ENCODE measurements at places on chromosomes 1 and 21. TPM values are rescaled to one million over a fixed set of nuclear protein-coding genes. Genes with fewer than 3 reads are reported as not detected.

DNA sequence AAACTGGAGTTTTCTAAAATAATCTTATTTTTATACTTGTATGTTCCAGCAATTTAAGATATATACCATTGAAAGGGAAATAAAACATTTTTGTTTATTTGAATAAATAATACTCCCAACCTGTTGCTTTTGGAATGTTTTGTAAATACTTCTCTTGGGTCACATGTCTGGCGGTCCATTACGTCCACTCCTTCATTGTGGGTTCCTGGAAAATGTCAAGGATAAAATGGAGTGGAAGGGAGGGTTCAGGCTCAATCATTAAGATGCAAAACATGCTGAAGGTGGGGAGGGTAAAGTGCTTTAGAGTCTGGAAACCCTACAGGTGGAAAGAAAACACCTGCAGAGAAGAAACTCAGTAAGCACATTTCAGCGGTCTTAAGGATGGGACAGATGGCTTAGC, 34.2 kb upstream of the FAM3B start:
- no peak for DNase-seq

GRCh38 chr21:38596264-38597042, 98.2 kb upstream of the ERG start:
- no peak for DNase-seq

Gene NUCKS1
- 218 TPM for total RNA-seq

DNA sequence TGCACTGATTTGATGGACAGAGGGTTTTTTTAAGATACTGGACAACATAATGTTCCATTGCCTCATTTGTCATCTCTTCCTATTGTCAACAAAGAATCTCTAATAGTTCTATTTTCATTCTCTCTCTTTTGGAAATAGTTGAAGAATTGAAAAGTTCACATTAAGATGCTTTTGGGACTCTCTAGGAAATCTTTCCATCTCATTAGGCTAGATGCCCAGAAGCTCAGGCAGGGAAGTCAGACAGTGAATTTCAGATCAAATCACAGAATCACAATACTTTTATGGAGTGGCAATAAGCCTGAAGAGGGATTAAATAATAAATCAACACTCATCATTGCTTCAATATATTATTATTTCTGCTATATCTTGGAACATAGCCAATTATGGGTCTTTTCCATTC, 29.2 kb downstream of the NEGR1 start:
- DNase-seq = no peak

DNA sequence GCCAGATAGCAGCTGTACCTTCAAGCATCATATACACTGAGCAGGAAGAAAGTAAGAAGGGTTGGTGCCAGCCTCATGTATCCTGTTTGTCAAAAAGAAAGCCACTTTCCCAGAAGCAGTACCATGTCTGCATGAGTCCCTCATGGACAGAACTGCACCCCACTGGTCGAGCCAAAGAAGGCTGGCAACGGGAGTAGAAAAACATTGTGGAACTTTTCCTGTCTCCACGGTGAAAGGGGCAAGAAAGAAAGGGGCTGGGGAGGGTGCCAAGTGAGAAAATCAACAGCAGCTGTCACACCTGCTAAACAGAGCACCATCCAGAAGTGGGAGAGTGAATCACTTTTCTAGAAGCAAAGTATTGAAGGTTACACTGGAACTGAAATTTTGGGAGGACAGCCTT, 621.7 kb downstream of the LMO4 start:
- DNase-seq = no peak

DNA sequence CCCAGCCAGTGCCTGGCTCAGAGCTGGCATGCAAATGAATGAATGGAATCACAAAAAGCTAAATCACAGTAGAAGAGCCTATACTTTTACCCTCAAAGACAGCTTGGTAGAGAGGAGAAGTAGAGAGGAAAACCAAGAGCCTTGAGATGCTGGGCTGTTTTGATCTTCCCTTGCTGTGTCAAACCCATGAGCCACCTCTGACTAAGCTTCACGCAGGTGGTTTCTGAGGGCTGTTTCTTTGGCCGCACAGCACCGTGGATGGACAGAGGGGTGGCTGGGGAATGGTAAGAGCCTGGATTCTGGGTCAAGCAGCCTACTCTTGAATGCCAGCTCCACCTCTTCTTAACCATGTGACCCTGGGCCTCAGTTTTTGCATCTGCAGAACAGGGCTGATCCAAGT, 18.6 kb downstream of the ABCG1 start:
- DNase-seq = peak; percentile 43

- DNase-seq = no peak
These were observed 79.7 kb upstream of the TMEM51 start for GRCh38 chr1:15073799-15074308.

Gene CELA2A
- total RNA-seq = not detected

- no peak for DNase-seq
These were observed 21.5 kb downstream of the SEMA6C start for GRCh38 chr1:151124763-151125403.

- peak; percentile 51 for DNase-seq
These were observed 18.5 kb downstream of the CAMK1G start for GRCh38 chr1:209601809-209602657.

DNA sequence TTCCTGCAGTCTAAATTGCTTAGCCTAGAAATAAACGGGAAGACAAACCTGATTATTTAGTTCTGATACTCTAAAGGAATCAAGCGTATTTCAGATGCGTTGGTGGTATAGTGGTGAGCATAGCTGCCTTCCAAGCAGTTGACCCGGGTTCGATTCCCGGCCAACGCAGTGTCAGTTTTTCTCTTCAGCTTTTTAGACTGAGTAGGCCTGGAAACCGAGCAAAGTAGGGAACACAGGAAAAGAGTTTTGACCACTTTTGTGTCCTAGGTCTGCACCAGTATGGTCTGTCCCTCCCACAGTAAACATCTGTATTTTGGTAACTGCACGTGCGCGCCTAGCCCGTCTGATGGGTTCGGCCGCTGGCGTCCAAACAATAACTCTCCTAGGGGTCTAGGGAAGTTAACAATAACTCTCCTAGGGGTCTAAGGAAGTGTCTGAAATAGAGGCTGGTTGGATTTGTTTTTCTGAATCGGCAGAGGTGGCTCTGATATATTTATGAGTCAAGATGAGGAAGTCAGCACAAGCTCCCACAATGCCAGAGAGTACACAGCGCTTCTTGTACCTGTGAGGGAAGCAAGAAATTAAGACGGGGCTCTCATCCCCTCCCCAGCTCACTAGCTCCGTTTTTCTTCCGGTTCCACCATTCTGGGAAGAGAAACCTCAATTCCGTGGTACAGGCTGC, 15.6 kb upstream of the HJV start:
- DNase-seq = peak; percentile 81

Gene AMIGO1
- total RNA-seq = 7.6 TPM

DNA sequence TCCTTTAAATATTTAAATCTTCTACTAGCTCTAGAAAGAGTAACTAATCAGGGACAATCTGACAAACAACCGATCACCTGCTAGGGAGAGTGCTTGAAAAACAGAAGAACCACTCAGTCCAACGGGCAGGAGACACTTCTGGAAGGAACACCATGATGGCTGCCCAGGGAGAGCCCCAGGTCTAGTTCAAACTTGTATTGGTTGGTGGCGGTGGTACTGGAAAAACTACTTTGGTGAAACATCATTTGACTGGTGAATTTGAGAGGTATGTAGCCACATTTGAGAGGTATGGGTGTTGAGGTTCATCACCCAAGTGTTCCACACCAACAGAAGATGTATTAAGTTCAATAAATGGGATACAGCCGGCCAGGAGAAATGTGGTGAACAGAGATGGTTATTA, 4.8 kb upstream of the WDR47 start:
- DNase-seq = no peak

Gene KMO
- 0.12 TPM for total RNA-seq

GRCh38 chr1:234535763-234536515, 57.0 kb upstream of the TARBP1 start:
- DNase-seq = no peak

DNA sequence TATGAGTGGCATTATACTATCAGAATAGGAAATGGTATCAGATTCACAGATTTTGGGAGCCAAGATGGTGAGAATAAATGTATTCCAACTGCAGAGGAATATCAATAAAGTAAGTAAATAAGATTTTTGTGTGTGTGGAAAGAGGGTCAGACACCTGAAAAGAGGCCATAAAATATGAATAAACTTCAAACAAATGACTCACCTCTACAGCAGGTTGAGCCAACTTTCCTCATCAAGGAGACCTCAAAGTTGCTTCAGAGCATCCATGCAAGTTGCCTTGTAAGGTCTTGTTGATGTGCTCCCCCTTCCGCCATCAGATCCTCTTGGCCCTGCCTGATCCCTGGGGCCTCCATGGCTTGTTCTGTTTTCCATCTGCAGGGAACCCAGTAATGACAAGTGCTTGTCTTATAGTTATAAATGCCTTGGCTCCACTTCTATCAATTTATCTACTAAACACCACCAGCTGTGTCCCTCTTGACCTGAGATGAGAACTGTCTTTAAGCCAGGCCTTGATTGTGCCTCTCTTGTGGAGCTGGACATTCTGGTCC, 775.6 kb downstream of the LTN1 start:
- DNase-seq = no peak

GRCh38 chr1:54081306-54082270, 28.2 kb downstream of the TCEANC2 start:
- DNase-seq = peak; percentile 64

- no peak for DNase-seq
These were observed 525 bp downstream of the RYR2 start for GRCh38 chr1:237042526-237042891.

Data from activated CD4-positive, alpha-beta T cell treated with anti-CD3 and anti-CD28 coated beads, Interleukin-2, amount 10 ng/mL, durations not matched to agents 7 days and 5 days (primary cell).